Kasumi-1 (cell line): ENCODE measurements at places on chromosomes 7 and 10.

- no peak for DNase-seq
Measured at GRCh38 chr10:28840971-28841370, 163.7 kb downstream of the BAMBI start.

DNA sequence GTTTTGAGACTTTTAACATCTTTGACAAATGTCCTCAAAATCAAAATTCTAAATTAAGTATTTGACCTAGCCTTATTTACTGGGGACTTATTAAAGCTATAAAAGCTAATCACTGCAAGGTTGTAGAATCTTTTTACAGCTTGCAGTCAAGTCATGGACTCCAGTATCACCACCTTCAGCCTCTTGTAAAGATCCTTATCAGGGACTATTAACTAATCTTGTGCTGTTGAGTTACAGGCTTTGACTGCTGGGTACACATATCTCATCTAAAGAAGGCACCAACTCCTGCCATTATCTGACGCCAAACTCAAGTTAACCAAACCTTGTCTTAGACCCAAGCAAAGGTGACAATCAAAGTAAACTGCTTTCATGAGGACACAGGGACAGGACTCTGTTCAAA, 621.0 kb upstream of the IGFBP3 start:
- DNase-seq: no peak

DNA sequence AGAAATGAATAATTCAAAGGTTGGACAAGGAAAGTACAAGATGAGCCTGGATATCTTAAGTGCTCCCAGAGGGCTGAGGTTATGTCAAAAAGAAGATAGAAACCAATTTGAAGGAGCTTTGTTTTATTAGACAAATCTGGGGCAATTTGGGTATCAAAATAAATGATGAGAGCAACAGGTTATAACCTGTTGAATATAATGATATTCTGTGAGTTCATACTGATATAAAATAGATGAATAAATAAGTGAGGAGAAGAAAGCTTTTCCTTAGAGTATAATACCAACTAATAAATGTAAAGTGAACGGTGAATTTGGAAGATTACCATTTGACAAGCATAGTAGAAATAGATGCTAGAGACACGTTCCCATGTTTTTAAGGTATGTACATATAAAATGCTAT, 544.2 kb upstream of the ANKRD30A start:
- DNase-seq: no peak

GRCh38 chr10:69969977-69970376, 82.7 kb upstream of the MACROH2A2 start:
- DNase-seq: no peak

DNA sequence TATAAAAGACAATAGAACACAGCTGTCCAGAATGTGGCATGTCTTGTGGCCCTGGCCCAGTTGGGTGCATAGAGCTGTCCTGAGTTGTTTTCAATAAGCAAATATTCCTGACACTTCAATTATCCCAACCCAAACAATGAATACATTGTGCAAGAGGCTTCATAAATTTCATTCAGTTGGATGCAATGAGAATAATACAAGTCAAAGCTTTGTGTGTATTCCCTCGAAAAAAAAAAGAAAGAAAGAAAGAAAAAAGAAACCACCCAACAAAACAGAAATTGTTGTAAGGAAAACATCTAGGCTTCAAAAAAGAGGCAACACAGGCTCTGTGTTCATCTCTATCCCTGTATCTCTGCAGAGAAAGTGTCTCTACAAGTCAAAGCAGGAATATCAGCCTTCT, 138.7 kb upstream of the ADO start:
- no peak for DNase-seq

DNA sequence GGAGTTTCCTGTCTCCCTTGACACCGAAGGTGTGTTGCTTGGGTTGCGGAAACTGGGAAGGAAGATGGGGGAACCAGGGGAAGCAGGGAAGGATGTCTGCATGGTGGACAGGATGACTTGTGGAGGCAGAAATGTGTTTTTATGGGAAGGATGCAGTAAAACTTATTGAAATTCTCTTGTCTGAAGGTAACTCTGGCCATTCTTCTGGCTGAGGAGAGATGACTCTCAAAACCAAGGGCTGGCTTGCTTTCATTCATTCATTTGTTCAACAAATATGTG, 1.5 kb downstream of the UBTD1 start:
- DNase-seq: no peak

DNA sequence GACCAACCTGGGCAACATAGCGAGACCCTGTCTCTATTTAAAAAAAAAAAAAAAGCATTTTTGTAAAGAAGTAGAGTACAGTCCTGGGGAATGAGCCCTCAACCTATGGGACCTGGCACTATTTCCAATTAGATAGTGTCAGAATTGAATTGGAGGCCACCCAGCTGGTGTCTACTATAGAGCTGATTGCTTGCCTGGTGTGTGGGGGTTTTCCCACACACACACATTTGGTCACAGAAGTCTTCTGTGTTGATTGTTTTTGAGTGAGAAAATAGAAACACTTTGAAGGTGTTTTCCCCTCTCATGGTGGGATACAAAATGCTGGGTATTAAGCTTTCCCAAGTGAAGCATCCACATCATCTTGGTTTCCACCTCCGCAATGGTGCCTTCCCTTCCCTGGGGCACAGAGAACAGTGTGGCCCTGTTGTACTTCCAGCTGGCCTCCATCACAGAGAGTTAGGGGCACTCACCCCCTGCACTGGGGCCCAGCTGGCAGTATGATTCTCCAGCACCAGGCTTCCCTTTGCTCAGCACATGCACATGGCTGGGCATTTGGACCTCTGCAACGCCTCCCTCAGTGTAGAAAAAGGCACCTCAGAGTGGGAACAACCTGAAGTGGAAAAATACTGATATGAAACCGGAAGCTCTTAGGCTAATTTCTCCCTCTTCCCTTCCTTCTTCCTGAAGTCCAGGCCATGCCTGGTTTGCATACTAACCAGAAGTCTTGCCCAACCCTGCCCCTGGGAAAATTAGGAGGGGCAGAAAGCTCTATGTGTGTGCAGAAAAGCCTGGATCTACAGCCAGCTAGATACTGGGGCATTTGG, 10.7 kb upstream of the NFKB2 start:
- DNase-seq: no peak
